Dorsolateral prefrontal cortex (tissue), 122 donors: ENCODE measurements at places on chromosomes 5 and 9.

- DNase-seq, result no peak
Observed at GRCh38 chr5:58412932-58413331, 47.0 kb downstream of the PLK2 start.

- no peak for DNase-seq
Observed at GRCh38 chr9:28899926-28900325, 1326.6 kb upstream of the C9orf72 start.

- DNase-seq, result no peak
Observed at GRCh38 chr5:14574096-14574495, 7.5 kb upstream of the OTULINL start.

DNA sequence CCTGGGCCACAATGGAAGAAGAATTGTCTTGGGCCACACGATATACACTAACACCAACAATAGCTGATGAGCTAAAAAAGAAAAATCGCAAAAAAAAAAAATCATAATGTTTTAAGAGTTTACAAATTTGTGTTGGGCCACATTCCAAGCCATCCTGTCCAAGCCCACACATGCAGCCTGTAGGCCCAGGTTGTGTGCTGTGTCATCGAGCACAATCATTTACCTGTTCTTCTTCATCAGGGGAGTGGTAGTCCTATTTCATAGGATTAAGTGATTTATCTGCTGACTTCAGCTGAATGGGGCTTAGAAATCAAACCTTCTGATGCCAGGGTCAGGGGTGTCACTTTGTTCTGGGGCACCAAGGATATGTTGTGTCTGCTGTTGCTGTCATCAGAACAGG is 44.6 kb upstream of the ELL2 start:
- no peak for DNase-seq

DNA sequence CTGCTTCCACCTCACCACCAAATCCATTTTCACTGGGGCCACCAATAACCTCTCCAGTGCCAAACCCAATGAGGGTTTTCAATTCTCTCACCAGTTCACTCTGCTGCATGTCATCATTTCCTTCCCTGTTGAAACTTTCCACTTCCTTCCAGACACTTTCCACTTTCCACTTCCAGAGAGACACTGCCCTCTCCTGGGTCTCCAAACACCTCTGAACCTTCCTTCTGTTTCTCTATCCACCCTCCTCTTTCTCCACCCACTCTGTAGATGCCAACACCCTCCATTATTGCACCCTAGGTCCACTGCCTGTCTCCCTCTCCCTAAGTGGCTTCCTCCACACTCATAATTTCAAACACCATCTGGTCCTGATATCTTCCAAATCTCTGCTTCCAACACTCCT is 39.6 kb downstream of the PDE6A start:
- DNase-seq, result no peak

DNA sequence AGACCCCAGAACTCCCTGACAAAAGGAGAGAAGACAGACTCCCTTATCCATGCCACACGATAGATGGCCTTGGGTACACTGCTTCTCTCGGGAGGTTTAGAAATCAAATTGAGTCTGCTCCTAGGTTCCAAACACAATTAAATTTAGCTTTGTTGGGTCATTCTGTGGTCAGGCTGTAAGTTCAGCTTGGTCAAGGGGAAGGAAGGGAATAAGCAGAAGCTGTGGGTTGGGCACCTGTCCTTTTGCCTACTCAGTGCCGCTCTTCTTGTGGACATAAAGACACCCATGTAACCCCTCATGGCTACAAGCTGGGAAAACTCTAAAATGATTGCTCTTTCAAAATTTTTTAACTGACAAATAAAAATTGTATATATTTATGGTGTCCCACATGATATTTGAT is 19.1 kb upstream of the AK3 start:
- DNase-seq, result no peak

- DNase-seq, result no peak
Observed at GRCh38 chr5:115231598-115231997, 31.1 kb downstream of the PGGT1B start.

- DNase-seq, result no peak
Observed at GRCh38 chr5:160185626-160186360, 43.5 kb upstream of the FABP6 start.

DNA sequence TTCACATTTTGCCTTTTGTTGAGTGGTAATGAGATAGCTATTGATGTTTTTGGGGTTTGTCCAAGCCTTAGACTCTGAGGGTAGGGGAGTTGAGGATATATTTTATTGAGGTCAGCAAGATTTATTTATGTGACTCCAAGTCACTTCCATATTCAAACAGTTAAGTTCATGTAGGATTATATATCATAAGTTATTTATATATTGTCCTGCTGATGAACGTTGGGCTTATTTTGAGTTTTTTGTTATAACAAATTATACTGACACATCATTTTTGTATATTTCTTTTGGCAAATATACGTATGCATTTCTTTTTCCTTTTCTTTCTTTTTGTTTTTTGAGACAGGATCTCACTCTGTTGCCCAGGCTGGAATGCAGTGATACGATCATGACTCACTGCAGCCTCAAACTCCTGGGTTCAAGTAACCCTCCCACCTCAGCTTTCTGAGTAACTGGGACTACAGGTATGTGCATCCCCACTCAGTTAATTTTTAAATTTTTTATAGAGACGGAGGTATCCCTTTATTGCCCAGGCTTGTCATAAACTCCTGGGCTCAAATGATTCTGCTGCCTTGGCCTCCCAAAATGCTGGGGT is 23.5 kb upstream of the IL12B start:
- DNase-seq, result no peak

DNA sequence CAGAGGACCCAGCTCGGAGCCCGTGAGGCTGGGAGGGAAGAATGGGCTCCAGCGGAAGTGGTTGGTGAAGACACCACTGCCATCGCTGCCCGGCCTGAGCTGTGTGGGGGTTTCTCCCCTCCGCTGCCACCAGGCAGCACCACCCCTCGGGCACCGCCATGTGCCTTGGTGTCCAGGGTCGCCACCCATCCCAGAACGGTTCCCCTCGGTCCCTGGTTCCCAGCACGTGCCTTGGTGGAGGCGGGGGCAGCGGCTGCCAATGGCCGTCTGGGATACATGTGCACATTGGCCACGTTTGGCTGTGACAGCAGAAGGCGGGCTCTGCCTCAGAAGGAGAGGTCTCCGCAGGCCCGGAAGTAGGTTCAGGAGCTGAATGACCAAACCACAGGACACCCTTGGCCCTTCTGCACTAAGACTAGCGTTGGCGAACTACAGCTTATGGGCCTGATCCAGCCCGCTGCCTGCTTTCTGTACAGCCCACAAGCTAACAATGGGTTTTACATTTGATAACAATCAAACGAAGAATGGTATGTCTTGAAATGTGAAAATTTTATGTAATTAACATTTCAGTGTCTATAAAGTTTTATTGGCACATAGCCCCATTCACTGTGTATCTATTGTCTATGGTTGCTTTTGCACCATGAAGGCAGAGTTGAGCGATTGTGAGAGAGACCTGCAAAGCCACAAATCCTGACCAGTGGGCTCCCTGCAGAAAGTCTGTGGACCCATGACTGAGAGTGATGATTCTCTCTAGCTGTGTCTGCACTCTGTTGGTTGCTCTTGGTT is 91.7 kb upstream of the RAPGEF1 start:
- no peak for DNase-seq

GRCh38 chr5:142866563-142867275 is 96.5 kb downstream of the ARHGAP26 start:
- no peak for DNase-seq

DNA sequence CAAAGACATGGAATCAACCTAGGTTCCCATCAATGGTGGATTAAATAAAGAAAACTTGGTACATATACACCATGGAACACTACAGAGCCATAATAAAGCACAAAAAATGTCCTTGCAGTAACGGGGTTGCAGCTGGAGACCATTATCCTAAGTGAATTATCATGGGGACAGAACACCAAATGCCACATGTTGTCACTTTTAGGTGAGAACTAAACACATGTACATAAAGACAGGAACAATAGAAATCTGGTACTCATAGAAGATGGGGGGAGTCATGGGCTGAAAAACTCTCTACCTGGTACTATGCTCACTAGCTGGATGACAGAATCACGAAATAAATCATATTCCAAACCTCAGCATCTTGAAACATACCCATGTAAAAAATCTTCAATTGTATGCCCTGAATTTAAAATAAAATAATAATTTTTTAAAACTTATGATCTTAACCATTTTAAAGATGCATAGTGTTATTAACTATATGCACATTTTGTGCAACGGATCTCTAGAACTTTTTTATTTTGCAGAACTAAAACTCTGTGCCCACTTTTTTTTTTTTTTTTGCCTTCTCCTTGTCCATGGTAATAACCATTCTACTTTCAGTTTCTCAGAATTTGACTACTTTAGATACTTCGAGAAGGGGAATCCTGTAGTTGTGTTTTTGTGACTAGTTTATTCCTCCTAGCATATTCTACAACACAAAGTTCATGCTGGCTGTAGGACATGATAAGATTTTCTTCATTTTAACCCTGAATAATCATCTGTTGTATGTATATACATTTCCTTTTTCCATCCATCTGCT is 1081.6 kb upstream of the ACO1 start:
- no peak for DNase-seq

GRCh38 chr9:68975365-68976043 is 38.4 kb downstream of the PRKACG start:
- no peak for DNase-seq

DNA sequence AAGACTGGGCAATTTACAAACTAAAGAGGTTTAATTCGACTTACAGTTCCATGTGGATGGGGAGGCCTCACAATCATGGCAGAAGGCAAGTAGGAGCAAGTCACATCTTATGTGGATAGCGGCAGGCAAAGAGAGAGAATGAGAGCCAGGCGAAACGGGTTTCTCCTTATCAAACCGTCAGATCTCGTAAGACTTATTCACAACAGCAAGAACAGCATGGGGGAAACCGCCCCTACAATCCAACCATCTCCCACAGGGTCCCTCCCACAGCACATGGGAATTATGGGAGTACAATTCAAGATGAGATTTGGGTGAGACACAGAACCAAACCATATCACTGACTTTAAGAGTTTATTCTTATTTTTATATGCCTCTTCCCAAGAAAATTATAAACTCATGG is 60.3 kb downstream of the RFK start:
- no peak for DNase-seq

GRCh38 chr5:157915638-157916037 is 56.7 kb upstream of the CLINT1 start:
- peak; percentile 73 for DNase-seq

GRCh38 chr5:15604986-15605385 is 105.0 kb downstream of the FBXL7 start:
- DNase-seq, result no peak

DNA sequence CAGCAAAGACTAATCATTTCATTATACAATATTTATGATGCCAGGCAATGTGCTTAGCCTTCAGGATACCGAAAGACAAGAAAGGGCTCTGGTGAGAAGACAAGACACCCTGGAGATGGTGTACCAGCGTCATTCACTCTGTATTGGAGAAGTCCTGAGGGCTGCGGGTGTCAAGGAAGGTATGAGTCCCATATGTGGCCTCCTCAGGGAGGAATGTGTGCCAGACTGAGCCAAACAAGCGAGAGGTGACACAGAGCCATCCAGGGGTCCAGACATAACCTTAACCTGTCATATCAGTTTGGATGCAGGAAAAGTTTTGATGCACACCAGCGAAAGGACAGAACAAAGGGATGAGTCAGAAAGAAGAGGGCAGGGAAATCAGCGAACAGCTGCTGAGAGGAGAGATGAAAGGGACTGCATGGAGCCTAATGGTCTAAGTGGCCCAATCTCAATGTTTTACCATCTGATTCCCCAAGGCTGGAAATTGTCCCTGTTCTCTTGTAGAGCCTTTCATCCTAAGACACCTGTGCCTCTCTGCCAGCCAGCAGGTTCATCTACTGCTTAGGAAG is 38.9 kb downstream of the ADRA1B start:
- no peak for DNase-seq

DNA sequence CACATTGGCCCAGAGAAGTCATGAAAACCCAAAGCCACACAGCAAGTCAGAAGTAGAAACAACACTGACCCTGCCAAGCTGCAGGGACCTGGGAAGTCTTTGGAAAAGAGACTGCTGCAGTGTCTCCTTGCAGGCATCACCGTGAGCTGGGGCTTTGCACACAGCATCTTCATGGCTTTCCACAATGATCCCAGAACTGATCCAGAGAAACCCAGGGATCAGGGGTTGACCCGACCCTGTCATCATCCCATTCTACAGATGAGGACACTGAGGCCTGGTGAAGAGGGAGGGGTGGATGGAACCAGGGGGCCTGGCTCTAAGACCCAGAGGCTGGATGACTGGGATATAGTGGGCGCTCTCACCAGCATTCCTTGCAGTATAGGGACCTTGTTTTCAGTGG is 4.3 kb upstream of the FAM78A start:
- no peak for DNase-seq

DNA sequence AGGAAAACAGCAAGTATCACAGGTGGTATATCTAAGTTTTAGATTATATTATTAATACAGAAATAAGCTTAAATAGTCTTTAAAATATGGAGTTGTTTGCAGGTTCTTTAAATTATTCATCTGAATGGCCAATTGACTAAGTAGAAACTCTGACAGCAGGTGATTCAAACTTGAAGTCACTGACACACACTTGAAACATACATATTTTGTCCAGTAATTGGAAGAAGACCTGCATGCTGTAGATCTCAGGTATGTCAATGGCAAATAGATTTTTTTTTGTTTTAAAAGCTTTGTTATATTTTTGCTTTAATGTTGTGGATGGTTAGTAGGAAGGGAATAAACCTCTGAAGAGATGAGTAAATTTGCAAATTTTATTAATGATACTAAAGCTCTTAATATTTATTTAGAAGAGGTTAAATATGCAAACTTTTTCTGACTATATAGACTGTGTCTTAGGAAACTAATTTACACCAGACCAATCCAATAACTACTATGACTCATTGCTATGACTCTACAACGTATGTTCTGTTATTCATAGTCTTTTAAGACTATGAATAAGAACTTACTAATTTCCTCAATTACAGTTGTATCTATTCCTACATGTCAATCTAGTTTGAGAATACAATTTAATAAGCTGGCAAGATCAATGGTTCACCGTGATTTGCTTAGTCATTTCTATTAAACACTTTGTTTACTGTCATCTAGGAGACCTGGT is 53.9 kb upstream of the RORB start:
- no peak for DNase-seq

DNA sequence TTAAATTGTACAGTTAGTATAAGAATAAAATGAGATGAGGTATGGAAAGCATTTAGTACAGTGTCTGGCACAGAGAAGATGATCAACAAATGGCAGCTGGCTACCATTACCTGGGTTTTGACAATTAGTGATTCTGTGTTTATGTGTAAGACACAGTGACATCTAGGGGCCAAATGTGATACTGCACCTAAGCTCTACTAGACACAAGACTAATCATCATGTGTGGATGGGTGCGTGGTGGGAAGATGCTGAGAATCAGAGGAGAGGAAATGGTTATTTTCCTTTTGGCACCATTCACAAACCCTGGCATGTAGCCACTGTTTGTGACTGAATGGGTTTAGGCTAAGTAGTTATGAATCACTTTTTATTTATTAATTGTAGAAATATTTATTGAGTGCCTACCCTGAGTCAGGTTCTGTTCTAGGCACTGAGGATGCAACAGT is 109.8 kb upstream of the TBC1D2 start:
- no peak for DNase-seq

- DNase-seq, result no peak
Observed at GRCh38 chr5:151757233-151758140, 944 bp downstream of the ATOX1 start.
